ENCODE measurements at places on chromosomes 3 and 15.
A peak's percentile ranks its signal among the peaks of the same experiment; 100 is the strongest.

- no peak for DNase-seq
Measured at GRCh38 chr15:38193496-38193895, 59.1 kb upstream of the SPRED1 start.

DNA sequence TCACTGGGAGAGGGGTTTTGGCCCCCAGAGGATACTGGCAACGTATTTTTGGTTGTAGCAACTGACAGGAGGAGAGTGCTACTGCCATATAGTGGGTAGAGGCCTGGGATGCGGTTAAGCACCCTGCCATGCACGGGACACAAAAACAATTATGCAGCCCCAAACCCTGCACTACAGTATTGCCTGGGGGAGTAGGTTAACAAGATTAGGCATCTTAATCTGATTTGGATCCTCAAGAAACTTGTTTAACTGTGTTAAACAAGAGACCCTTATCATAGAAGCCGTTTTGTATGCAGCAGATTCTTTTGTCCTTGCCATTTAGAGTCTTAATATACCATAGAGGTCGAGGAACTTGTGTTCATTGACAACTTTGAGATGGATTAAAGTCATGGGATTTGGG lies 3.4 kb downstream of the PHLDB2 start:
- no peak for DNase-seq

DNA sequence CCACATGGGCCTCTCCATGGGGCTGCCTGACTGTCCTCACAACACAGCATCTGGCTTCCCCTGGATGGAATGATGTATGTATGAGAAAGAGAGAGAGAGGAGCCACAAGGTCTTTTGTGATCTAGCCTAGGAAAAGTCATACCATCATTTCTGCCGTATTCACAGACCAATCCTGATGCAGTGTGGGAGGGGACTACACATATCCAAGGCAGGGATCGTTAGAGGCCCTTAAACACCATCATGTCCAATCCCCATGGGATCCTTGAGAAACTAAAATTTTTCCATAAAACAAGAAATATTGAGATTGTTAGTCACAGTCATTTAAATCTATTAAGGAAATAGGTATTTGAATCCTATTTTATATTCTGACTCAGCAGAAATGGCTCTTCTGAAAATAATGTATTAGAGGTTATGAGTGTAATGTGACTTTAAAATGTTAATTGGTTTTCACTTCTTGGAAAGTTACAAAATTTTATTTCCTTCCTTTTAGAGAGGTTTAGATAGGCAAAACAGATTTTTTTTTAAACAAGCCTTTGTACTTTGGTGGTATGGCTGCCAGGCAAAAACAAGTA lies 65.1 kb upstream of the TSC22D2 start:
- DNase-seq, result no peak

DNA sequence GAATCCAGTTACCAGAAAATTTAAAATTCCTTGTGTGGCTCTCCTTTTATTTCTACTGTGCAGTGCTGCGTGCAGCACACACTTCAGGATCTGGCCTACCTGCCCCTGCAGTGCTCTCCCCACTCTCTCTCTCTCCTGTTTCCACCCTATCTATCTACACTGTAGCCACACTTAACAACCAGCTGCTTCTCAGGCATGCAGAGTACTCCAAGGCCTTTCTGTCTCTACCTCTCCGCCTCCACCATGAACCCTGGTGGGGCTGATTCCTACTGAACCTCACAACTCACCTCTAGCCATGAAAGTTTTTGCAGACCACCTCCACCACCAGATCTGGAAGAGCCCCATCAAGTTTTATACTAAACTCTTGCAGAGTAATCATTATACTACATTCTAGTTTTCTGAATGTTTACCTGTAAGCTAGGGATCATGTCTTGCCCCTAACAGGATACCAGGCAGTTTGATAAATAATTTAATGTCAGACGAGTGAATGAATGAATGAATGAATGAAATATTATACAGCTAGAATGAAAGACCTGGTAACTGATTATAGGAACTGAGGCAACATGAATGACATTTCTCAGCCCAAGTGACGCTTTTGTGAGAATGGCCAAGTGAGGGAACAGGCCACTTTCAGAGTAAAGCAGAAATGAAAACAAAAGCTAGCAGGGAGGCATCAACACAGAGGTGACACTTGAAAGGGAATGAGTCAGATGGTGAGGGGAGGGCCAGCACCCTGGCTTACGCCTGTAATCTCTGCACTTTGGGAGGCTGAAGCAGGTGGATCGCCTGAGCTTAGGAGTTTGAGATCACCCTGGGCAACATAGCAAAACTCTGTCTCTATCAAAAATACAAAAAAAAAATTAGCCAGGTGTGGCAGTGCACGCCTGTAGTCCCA lies 363.5 kb downstream of the FOXP1 start:
- no peak for DNase-seq

GRCh38 chr15:101171954-101172353 lies 79.9 kb downstream of the CHSY1 start:
- no peak for DNase-seq

DNA sequence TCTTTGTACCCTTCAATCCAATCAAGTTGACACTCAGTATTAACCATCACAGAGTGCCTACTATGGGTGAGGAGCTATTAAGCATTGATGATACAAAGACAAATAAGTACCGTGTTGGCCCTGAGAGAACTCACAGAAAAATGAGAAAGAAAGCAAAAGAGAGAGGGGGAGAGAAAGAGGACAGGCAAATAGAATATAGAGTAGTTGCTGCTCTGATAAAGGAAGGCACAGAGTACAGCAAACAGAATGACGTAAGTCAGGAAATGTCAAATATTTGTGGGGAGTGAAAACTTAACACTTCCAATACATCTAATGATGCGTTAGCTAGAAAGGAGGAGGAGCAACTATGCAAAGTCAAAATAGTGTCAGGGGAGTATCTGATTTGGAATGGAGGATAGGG lies 320.6 kb upstream of the KCNH8 start:
- no peak for DNase-seq

- DNase-seq, result no peak
Measured at GRCh38 chr3:73781541-73781940, 156.8 kb upstream of the PDZRN3 start.

GRCh38 chr15:56056626-56057025 lies 63.2 kb upstream of the NEDD4 start:
- DNase-seq, result no peak

- DNase-seq, result no peak
Measured at GRCh38 chr15:94298364-94298763, 67.0 kb downstream of the MCTP2 start.

DNA sequence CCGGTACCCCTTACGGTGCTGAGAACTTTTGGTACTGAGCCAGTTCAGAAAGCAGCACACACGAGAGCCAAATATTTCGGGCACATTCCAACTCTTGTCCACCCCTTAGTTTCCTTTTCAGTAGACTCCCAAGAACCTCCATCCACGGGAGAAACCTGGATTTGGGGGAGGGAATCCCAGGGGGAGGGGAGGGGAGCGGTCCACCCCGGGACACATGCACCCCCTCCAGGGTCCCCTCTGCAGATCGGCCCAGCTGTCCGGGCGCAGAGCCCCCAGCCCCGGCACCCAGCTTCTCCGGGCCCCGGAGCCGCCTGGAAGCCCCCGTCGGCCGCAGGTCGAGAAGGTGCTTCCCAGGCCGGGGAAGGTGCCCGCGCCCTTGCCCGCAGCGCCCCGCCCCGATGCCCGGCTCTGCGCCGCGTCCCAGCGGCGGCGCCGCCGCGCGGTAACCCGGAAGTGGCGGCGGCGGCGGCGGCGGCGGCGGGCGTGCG lies 455 bp upstream of the ABHD17C start:
- DNase-seq, result peak; percentile 19

DNA sequence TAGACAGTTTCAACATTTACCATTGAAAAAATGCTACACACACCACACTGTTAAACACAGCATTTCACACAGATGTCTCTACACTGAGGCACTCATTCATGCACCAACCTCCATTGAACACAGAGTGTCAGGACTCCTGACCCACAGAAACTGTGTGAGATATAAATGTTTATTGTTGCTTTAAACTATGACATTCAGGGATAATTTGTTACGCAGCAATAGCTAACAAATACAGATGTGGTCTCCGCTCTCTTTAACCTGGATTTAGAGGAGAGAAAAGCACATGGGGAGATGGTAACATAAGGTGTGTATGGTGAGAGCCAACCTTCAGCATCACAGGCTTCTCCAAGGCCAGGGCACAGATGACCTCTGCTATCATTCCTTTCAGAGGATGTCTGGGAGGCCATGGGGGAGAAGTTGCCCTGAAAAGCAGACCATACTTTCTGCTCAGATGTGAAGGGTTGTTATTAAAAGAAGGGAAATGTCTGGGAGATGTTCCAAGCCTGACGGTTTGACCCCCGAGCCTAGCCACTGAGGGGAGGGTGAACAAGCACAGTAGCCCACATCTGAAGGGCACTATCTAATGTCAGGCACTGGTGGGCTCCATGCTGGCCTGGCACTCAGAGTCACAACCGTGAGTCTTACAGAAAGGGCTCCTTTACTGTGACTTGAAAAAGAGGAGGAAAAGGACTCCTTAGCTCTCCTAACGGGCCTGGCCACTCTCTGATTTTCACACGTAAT lies 284.5 kb upstream of the TLE3 start:
- no peak for DNase-seq

GRCh38 chr3:148309390-148310035 lies 388.2 kb upstream of the AGTR1 start:
- no peak for DNase-seq

All from uterus (tissue), 4 donors.